ENCODE measurements at places on chromosomes 3 and 15.

- no peak for DNase-seq
These were observed 23.9 kb upstream of the PLSCR2 start for GRCh38 chr3:146493221-146493620.

GRCh38 chr3:30676424-30677346 is 70.3 kb downstream of the TGFBR2 start:
- no peak for DNase-seq

GRCh38 chr3:12727481-12727880 is 31.6 kb downstream of the TMEM40 start:
- DNase-seq, result no peak

- no peak for DNase-seq
These were observed 39.2 kb downstream of the GPR176 start for GRCh38 chr15:39880718-39881387.

DNA sequence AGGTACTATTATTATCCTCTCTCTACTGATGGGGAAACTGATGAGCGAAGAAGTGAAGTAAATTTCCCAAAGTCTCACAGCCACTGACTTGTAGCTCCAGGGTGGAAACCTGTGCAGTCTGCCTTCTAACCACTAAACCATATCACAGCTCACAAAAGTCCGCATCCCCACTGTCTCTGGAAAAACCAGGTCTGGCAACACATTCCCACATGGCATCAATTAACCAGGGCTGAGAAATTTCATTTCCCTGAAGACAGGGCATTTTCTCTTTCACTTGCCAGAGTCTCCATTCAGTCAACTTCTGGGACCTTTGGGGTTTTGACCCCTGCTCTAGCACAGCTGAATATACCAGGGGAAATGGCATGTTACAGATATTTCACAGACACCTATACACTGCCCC is 26.5 kb downstream of the FBXO40 start:
- DNase-seq, result no peak

DNA sequence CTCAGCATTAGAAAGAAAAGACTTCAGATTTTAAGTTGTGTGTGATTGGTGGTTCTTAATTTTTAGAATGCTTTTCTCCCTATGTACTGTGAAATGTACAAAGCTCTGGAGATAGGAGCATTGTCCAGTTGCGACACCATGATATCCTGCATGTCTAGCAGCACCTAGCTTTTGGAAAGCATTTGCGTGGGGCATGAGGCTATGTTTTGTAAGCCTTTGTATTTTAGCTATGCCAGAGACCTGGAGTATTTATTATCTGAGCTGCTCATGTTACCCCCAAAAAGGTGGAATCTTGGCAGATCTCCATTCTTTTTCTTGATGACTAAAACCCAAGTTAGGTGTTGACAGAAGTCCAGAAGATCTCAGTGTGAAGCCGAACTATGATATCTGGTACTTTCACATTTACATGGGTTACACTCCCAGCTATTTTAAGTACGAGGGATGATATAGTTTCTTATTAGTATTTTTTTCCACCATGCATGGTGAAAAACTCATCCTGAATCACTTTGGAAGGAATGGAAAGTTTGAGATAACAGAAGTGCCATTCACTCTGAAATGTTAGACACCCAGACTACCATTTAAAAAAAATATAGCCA is 126.7 kb upstream of the SAMMSON start:
- DNase-seq, result no peak

DNA sequence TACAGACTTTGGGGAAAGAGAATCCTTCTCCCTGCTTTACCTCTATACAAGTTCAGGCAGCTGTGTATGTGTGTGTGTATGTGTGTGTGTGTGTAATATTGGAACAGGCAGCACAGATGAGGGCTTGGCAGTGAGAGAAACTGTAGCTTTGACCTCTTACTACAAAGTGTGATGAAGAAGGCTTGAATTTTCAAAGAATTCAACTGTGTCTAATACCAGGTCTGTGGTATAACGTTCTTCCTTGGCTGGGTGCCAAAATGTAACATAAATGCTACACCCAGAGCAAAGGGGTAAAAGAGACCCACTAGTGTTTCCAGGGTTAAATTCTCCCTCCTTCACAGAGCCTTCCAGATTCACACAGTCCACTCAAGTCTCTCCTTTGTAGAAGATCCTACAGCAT is 51.1 kb downstream of the CHST2 start:
- DNase-seq, result no peak

GRCh38 chr15:39720621-39721611 is 61.7 kb downstream of the FSIP1 start:
- DNase-seq, result no peak

DNA sequence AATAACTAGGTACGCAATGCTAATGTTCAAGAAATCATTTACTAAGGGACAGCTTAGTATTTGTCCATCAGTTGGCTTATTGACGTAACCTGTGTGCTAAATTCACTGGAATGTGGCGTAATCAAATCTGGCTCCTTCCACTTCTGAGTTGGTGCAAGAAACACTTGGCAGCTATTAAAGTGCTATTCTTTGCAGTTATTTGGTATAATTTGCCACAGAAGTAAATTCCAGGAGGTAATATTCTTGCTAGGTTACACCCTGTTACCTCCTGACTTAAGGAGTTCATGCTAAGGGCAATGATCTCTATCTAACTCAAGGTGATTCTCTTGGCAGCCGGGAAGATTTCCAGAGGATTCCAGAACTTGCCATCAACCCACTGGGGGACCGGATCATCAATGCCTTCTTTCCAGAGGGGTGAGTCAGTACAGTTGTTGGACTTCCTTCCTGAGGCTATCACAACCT is 25.5 kb downstream of the CHP1 start:
- no peak for DNase-seq

- DNase-seq, result no peak
These were observed 113.8 kb downstream of the MBNL1 start for GRCh38 chr3:152382312-152383135.

GRCh38 chr15:57796146-57796545 is 89.6 kb downstream of the POLR2M start:
- no peak for DNase-seq

DNA sequence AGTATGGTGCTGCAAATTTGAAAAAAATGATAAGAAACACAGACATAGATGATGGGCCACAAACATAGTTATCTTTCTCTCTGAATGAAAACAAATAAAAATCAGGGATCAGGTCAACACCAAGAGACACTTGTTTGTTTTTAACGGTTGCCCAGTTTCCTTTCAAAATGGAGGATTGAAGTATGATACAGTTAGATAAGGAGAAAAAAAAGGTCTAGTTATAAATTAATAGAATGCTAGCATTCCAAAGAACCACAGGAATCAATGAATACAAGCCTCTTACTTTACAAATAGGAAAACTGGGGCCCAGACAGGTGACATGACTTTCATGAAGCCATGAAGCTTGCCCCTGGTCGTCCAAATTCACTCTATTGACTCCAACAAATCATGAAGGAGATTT is 305.1 kb downstream of the ZNF621 start:
- DNase-seq, result no peak

DNA sequence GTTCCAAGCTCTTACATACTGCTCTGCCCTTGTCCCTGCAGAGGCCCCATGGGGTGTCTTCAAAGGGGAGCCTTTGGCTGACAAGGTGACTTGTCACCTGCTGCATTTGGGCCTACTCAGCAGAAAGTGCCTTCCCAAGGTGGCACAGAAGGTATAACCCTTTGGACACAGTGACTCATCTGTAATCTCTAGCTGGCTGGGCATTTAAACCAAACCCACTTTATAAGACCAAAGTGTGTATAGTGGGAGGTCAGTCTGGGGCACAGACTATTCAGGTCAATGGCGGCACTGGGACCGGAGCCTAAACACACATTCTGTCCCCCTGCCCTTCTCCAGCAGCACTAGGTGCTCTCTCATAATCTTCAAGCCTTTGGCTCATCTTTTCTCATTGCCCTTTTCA is 35.1 kb downstream of the GJD2 start:
- no peak for DNase-seq

DNA sequence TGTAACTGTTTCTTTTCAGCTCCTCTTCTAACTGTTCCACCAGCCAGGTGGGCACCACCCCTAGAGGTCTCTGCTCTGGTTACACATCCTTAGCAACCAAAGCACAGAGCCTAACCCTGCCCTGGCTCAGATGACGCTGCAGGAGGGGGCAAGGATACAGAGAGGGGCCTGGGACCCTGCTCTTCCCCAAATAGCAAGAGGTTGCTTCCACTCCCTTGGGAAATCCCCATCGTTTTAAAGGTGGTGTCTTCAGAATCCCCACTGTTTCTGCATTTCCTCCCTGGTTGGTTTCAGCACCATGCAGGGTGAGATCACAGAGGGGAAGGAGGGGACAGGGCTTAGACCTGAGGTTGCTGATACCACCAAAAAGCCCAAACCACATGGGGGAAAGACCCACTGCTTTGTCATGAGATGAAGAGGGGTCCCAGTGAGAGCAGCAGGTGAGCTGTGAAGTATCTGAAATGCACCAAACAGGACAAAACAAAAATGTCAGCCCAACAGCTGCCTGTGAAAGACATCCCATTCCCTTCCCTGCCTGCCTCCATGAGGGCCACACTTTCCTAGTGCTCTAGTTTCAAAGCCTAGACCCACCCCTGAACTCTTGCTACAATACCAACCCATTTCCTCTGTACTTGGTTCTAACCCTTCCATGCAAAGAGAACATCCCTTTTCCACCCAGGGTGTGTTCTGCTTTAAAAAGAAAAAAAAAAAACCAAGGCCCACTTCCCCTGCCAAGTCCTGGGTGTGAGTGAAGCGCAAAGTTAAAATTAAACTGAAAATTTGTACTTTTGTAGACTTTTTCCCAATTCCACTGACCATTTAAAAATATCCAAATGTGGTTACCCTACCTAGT is 29.0 kb downstream of the ANP32A start:
- DNase-seq, result no peak

DNA sequence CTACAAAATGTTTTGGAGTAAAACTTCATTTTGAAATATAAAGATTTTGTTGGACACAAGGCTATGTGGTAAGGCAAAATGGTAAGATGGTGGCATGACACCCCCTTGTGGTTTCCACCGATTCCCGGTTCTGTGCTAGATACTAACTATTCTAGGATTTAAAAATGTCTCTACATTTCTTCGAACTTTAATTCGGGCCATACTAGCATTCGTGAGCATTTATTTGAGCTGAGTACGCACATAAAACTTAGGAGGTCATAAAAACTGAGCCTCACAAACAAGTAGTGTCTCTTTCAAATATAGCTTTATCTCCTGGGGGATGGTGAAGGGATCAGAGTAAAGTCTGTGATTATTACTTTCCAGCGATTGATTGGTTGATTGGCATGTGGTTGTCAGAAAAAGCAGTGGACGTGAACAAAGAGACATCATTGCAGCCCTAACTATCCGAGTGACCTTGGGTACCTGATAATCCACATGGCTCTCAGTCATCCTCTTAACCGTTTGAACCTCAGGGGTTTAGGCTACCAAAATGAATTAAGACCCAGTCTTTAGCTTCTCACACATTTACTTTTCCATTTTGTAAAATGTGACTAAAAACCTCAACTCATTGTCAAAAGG is 1.1 kb upstream of the ZNF639 start:
- no peak for DNase-seq

GRCh38 chr3:150223558-150223957 is 184.5 kb upstream of the TSC22D2 start:
- no peak for DNase-seq

- no peak for DNase-seq
These were observed 43.9 kb downstream of the TLE3 start for GRCh38 chr15:70053716-70054229.

DNA sequence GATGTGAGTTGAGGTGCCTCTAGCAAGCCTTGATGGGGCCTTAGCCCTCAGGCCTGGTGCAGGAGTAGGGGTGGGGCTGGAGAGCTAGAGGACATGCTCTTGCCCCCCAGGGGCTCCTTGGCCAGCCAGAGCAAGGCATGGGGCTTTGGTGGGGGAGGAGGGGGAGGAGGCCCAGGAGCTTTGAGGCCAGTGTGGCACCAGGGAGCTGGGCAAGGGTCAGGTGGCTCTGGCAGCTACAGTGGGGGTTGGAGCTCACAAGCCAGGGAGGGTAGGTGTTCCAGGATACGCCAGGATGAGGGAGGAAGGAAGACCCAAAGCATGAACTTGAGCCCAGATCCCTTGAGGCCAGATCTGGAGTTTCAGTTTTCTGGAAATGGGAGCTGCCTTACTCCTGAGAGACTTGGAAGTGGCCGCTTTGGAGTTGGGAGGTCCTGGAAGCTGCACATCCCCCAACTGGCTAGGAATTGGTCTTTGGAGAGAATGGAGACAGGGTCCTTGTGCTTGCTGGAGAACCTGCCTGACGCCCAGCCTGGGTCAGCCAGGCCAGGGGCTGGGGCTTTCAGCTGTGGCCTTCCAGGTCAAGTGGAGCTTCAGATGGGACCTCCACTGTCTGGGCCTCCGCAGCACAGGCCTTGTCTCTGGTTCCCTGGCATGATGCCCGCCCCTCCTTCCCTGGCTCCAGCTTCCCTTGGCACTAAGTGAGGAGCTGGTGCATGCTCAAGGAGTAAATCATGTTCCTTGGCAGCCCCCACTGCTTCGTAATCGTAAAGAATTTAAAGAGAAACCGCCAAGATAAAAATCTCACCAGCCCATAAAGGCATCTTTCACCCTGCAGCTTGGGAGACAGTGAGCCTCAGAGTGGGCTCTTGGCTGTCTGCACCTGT is 8.7 kb downstream of the SEMA3F start:
- DNase-seq, result no peak

DNA sequence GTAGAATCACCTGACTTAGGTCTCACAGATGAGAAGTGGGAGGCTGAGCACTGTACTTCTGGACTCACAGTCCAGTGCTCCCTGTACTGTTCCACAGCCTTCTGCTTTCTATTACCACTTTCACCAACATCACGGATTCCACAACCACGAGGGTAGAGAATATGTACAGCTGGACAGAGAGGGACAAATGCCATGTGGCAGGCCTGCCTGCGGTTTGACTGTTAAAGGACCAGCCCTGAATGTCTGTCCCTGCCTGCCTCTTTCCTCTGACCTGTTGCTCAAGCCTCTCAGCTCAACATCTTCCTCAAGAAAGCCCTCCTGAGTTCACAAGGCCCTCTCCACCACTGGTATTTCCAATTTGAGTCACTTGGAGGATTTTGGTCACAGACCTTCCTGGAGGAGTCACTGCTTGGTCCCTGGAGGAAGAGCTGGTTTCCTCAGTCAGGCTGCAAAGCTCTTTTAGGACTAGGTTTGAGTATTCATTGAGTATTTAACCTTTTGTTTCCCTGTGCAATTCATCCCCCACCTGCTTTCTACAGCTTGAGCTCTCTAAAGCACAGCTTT is 49.1 kb downstream of the RAB11A start:
- no peak for DNase-seq

- no peak for DNase-seq
These were observed 1.9 kb downstream of the TBL1XR1 start for GRCh38 chr3:177195242-177195991.

- DNase-seq, result peak; percentile 30
These were observed 73.0 kb downstream of the KLF13 start for GRCh38 chr15:31399544-31400171.

DNA sequence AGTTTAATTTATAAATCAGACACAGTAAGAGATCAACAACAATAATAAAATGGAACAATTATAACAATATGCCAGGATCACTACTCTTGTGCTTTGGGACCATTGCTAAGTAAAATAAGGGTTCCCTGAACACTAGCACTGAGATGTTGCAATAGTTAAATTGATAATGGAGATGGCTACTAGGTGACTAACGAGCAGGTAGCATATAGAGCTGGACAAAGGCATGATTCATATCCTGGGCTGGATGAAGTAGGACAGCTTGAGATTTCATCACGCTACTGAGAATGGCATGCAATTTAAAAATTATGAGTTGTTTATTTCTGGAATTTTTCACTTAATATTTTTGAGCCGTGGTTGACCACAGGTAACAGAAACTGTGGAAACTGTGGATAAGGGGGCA is 20.7 kb upstream of the MYZAP start:
- DNase-seq, result no peak

GRCh38 chr3:66303491-66303901 is 82.7 kb downstream of the SLC25A26 start:
- DNase-seq, result no peak
